AG09309 (cell line): ENCODE measurements at places on chromosomes 1 and 21.

DNA sequence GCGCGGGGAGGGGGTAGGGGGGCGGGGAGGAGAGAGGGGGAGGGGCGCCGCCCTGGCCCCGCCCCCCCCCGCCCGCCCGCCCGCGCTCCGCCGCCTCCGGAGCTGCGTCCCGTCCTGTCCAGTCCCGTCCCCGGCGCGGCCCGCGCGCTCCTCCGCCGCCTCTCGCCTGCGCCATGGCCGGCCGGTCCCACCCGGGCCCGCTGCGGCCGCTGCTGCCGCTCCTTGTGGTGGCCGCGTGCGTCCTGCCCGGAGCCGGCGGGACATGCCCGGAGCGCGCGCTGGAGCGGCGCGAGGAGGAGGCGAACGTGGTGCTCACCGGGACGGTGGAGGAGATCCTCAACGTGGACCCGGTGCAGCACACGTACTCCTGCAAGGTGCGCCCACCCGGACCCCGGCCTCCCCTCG lies at the start of gene AGRN:
AGRN (plus strand) TSS at position 121 of the 405 bp plus-strand sequence; CDS start at position 174, 53 bp downstream.
- DNase-seq, result no peak

- no peak for DNase-seq
Measured at GRCh38 chr1:212677136-212677535, 22.5 kb downstream of the BATF3 start.

DNA sequence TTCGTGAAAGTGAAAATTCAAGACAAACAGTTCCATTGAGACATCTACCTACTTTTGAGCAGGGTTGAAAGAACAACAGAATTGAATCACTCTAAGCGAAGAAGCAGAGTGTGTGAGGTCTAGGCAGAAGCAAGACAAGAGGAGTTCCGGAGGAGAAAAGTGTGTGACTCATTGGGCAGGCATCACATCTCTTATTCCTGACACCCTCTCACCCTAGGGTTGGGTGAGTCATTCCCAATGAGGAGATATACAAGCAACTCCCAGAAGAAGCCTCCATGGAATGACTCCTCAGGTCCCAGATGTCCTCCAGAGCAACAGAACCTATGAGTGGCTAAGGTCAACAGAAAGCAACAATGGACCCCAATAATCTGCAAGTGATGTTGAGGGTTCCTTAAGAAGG lies 138.1 kb downstream of the TPR start:
- peak; percentile 69 for DNase-seq

DNA sequence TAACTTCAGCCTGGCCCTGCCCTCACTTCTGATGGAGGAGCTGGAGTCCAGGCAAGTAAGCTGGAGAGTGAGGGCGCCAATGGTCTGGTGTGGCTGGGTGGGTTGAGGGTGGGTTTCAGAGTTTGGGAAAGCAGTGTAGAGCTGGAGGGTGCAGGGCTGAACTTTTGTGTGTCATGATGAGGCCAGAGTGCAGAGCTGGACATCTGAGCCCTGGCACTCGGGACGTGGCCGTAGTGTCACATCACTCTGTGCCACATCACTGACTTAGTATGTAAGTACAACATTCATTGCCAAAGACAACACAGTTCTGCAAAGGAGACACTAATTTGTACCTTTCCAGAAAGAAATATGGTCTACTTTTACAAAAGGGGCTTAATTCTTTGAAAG lies 15.8 kb downstream of the SPATA46 start:
- DNase-seq, result no peak

DNA sequence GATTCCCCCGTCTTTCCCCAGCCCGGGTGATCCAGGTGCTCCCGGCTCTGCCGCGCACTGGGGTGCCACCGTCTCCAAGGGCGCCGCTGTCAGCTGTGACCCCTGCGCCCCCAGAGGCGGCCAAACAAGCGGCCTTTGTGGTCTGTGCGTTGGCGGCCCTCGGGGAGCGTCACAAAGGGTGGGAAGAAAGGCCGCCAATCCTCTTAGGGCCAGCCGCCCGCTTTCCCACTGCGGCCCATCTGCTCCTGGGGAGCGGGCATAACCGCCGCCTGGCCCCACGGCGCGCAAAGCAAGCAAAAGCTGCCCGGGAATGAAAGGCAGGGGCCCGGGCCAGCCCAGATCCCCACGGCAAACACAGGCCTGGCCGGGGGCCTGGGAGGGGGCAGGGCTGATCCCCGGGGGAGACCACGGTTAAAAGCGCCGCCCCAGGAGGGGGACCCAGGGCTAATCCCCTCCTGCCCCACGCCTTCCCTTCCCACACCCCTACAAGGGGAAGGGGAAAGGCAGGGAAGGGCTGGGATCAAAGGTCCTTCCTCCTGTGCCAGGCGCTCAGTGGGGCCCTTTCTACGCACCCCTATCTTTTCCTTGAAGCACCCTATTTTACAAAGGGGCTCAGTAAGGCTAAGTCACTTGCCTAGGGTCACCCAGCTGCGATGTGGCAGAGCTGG lies 24.0 kb downstream of the C1QB start:
- DNase-seq, result no peak

DNA sequence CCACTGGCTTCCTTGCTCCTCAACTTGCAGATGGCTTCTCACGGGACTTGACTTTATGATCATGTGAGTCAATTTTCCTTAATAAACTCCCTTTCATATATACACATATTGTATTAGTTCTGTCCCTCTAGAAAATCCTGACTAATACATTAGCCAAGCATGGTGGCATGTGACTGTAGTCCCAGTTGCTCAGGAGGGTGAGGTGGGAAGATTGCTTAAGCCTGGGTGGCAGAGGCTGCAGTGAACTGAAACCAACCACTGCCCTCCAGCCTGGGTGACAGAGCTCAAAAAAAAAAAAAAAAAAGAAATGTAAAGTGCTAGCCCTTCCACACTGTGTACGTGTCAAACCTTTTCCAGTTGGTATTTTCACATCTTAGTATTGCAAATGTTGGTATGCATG lies 857.0 kb downstream of the LTN1 start:
- DNase-seq, result no peak

DNA sequence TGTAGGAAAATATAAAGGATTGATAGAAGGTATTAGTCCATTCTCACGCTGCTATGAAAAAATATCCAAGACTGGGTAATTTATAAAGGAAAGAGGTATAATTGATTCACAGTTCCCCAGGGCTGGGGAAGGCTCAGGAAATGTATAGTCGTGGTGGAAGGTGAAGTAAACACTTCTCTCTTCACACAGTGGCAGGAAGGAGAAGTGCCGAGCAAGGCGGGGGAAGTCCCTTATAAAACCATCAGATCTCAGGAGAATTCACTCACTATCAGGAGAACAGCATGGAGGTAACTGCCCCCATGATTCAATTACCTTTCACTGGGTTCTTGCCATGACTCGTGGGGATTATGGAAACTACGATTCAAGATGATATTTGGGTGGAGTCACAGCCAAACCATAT lies 1806.0 kb downstream of the MRPL39 start:
- DNase-seq, result no peak

- no peak for DNase-seq
Measured at GRCh38 chr1:109657970-109658369, 2.1 kb downstream of the GSTM4 start.

DNA sequence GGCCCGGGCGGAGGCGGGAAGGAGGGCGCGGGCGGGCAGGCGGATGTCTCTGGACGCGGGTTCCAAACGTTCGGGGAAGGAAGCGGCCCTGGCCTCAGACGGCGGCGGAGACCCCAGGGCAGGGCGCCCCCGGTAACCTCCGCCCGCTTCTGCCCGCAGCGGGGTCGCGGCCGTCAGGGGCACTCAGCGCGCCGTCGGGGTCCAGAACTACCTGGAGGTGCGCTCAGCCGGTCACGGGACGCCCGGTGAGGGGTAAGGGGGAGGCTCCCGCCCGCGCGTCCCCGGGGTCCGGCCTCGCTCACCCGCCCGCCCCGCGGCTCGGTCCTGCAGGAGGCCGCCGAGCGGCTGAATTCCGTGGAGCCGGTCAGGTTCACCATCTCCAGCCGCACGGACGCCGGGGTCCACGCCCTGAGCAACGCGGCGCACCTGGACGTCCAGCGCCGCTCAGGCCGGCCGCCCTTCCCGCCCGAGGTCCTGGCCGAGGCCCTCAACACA lies 406 bp downstream of the PUSL1 start:
- DNase-seq, result no peak
